Stimulated activated CD8-positive, alpha-beta memory T cell treated with anti-CD3 and anti-CD28 coated beads, Interleukin-7, amount 100 ng/mL, for 1 hour (primary cell): ENCODE measurements at places on chromosomes 2 and 18.

- no peak for DNase-seq
Observed at GRCh38 chr2:118974103-118974993, 32.4 kb downstream of the MARCO start.

DNA sequence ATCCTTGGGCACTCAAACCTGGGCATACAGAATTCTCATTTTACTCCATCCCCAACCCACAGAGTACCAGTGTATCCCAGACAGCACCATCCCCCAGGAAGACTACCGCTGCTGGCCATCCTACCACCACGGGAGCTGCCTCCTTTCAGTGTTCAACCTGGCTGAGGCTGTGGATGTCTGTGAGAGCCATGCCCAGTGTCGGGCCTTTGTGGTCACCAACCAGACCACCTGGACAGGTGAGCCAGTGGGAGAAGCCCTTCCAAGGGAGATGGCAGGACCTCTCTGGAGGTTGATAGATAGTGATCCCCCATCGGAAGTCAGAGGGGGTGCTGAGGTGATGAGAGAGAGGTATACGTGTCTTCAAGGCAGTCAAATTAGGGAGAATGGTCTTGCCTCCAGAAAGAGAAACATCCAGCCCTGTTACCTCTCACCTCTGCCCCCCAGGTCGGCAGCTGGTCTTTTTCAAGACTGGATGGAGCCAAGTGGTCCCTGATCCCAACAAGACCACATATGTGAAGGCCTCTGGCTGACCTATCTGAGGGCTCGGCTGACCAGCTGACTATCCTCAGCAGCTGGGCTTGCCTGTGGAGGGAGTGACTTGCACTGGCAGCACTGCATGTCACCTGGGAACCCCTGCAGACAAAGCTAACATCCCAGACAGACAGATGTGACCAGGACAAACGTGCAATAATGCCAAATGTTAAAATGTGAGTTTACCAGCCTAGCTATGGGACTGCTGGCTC lies 9.5 kb downstream of the PKDCC start:
- DNase-seq, result no peak

DNA sequence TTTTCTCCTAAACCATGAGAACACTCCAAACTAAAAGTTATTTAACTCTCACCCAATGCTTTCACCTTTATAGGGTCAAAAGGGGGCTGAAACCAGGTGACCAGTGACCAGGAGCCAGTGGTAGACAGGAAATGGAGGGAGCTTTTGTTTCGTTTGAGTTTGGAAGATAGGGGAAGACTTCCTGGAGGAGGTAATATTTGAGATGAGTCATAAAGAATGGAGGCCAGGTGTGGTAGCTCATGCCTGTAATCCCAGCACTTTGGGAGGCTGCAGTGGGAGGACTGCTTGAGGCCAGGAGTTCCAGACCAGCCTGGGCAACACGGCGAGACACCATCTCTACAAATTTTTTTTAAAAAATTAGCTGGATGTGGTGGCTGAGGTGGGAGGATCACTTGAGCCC lies 8.5 kb downstream of the FAM161A start:
- DNase-seq, result no peak

DNA sequence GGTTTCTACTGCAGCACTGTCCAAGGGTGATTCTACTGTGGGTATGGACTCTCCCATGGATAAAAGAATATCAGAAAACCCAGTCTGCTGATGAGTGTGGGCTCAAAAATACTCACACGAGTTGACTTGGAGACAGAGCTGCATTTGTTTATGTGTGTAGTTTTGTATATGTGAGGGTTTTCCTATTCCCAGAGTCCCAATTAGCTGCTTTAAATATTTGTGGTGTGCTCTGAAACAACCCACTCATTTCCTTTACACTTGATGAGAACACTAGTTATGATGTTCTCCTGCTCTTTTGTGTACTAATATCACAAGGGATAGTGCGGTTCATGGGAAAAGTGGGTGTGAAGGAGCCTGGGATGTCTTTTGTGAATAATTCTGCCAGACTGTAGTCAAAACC lies 337.3 kb downstream of the PLCL1 start:
- DNase-seq, result no peak

DNA sequence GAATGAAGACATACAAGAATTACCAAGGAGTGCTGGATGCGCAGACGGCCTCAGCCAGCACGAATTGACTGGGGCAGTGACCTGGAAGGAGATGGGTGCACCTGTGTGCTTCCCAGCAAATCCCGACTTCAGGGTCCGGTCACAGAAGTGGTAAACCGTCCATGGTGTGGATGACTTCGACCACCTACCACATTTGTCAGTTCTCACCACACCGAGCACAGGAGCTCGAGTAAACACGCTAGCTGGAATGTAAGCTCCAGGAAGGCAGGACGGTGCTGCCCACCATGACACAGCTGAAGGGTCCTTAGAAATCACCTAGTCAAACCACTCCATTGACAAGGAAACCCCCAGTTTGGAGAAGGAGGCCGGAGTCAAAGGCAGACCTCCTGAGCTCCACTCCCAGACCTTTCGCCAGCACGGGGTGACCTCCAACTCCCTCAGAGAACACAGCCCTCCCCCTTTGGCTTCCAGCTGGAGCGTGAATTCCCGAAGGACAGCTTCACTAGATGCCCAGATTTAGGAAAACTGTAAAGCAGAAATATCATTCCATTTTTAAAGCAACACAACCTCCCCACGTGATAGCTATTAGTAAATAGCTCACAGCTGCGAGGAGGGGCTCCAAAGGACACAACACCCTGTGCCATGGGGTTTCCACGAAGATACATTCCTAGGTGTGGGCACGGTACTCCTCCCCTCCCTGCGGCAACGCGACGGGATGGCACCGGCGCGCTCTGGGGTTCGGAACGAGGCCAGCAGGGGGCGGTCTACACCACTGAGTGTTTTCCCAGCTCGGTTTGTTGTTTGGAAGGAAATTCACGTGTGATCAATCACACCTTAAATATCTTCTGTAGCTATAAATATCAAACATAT lies 34.1 kb upstream of the GNAL start:
- peak; percentile 13 for DNase-seq

DNA sequence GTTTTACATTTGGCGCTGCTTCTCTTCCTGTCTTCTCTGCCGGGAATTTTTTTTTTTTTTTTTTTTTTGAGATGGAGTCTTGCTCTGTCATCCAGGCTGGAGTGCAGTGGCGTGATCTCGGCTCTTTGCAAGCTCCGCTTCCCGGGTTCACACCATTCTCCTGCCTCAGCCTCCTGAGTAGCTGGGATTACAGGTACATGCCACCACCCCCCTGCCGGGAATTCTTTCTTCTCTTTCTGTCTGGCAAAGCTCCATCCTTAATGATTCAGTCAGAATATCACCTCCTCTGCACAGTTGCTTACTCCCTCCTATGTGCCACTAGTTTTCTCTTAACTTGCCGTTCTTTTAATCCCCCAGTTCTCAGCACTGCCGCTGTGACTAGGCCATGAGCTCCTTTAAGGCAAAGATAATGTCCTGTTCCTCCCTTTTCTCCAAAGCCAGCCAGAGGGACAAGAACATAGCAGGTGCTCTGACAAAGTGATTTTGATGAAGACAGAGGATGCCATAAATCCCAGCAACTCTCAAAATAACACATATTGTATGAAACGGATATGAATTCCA lies 112.1 kb upstream of the LRATD1 start:
- DNase-seq, result no peak

DNA sequence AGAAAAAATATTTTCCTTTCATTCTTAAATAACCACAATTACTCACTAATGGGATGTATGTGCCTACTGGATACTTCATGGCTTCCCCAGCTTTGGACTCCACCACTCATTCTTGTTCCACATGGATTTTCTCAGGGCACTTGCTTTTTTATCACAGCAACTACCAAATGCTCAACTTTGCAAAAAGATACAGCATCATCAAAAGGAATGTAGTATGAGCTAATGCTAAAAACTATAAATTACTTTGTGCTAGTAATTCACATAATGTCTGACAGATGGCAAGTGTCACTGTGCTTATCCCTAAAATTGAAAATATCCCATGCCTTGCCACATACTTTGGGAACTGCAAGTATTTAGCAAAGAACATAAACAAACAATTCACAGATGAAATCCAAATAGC lies 130.4 kb upstream of the ZFP36L2 start:
- DNase-seq, result no peak

DNA sequence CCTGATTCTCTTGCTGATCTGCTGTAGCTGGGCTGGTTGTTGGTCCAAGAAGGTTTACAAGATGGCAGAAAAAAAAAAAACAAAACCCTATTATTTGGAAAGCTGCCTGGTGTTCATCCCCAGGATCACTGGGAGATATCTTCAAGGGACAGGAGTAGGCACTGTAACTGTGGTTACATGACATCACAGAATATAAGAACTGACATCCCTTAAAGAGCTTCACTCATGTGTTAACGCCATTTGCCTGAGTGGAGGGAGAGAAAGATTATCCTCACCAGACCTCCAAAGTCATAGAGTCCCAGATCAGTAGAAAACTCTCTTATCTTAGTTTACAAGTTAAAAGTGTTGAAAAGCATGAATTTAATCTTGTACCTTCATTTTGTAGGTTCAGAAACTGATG lies 95.3 kb upstream of the BZW1 start:
- no peak for DNase-seq

DNA sequence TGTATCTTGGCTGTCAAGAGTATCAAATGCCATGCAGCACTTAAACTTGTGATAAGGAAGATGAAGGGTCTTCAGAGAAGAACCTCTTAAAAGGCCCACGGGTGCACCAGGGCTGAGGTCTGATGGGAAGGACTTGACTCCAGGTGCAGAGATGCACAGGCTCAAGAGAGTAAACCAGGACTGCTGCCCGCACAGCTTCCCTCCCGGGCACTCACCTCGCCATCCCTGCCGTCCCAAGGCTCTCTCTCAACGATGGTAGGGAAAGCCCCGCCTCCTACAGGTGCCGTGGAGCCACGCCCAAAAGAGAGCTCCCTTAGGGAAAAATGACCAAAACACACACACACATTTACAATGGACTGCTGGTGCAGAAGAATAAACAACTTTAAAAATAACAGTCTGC lies 27.9 kb downstream of the PDIA6 start:
- no peak for DNase-seq
